ENCODE measurements at places on chromosomes 3 and 15. TPM values are rescaled to one million over a fixed set of nuclear protein-coding genes. Genes with fewer than 3 reads are reported as not detected.

Gene SERINC4
- not detected for total RNA-seq

Gene SLC6A6
- 116 TPM for total RNA-seq

Gene P2RY13
- total RNA-seq: not detected

Gene ERC2
- 1.8 TPM for total RNA-seq

Gene PRKCI
- 31.1 TPM for total RNA-seq

Gene TXNRD3
- total RNA-seq: 11.5 TPM

Gene SLC28A2
- total RNA-seq: not detected

Gene DRD3
- not detected for total RNA-seq

Gene MAP6D1
- 2.0 TPM for total RNA-seq

Gene PLA2G4D
- total RNA-seq: not detected

Gene CD96
- not detected for total RNA-seq

Gene DCUN1D1
- 10.5 TPM for total RNA-seq

Gene SLC9C1
- total RNA-seq: not detected

Gene MYO1E
- 98.9 TPM for total RNA-seq

Gene CDCP1
- 70.9 TPM for total RNA-seq

Gene CYP11A1
- 1.6 TPM for total RNA-seq

Gene PRTG
- total RNA-seq: 11.2 TPM

Gene COL8A1
- 329 TPM for total RNA-seq
